ENCODE measurements at places on chromosomes 4 and X.
A peak's percentile ranks its signal among the peaks of the same experiment; 100 is the strongest.

- DNase-seq = no peak
These were observed 156.5 kb upstream of the DKK2 start for GRCh38 chr4:107192601-107193000.

GRCh38 chrX:107454302-107454701, 4.8 kb downstream of the FRMPD3 start:
- peak; percentile 56 for DNase-seq

DNA sequence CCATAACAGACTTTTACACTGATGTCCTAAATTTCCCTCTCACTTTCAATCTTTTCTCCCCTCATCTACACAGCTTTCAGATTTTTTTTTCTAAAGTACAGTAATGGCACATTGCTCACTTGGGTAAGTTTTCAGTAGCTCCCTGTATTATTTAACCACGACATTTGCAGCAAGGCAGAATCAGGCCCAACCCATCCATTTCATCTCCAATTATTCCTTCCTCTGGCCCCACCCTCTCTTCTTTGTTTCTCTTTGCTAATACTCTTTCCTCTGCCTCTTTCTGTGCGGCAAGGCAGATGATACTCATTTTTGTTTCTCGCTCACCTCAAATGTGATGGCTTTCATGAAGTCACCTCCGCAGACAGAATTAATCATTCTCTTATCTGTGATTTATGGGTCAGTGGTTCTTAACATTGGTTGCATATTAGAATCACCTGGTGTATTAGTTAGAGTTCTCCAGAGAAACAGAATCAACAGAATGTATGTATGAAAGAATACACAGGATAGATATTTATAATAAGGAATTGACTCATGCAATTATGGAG, 43.4 kb upstream of the GATB start:
- no peak for DNase-seq

DNA sequence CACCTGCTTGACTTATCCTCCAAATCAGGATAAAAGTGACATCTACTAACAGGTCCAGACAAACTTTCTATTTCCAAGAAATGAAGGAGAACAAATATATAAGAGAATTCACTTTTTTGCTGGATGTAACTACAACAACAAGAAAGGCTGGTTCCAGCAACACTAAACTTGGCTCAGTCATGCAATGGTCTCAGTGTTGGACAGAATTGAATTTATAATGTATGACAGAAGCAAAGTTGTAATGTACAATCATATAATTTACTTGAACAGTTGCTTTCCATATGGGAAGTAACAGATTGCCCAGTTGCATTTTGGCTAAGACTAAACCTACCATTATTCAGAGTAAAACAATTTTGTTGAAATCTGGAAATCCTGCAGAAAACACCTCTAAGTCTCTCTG, 183.3 kb upstream of the INTU start:
- no peak for DNase-seq

DNA sequence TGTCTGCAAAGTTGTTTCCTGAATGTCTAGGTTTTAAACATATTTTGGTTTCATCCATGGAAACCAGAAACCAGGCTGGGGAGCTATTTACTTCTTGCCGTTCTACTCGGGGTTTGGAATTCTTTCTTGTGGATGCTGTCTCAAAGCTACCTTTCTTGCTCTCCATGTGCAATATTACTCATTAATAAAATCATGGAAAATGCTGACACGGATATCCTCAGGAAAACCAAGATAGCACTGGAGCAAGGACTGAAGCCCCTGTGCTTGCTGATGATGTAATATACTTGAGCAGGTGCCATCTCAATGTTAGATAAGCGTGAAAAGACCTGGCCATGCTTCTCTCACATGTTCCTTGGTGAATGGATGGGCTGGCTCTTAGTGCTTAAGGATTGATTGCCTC, 41.5 kb upstream of the HPF1 start:
- DNase-seq = no peak

DNA sequence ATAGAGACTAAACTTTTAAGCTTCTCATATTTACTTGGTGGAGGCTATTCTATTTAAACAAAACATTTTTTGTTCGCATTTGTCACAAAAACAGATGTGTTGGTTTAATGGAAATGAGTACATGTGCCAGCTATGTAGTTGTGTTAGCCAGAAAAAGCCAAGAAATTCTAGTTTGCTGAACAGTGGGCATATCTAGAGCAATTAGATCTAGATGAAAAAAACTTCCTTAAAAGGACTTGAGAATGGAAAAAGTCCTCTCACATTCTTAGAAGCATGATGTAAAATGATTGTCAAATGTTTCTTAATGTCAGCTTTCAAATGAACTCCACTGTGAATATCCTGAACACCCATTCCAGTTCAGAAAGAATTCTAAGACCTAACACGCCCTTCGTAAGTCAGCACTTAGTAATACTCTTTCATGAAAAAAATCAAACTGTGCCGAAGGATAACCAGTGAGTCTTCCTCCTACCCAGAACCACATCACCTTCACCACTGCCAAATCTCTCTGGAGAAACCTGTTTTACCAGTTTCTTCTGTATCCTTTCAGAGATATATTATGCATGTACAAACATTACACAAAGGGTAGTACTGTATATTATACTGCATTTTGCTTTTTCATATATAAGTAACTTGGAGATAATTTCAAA, 28.2 kb downstream of the PHKA1 start:
- DNase-seq = no peak

- DNase-seq = peak; percentile 95
These were observed 274 bp upstream of the ERVMER34-1 start for GRCh38 chr4:52751487-52751911.

GRCh38 chr4:53121264-53121865, 244.5 kb downstream of the SCFD2 start:
- no peak for DNase-seq

DNA sequence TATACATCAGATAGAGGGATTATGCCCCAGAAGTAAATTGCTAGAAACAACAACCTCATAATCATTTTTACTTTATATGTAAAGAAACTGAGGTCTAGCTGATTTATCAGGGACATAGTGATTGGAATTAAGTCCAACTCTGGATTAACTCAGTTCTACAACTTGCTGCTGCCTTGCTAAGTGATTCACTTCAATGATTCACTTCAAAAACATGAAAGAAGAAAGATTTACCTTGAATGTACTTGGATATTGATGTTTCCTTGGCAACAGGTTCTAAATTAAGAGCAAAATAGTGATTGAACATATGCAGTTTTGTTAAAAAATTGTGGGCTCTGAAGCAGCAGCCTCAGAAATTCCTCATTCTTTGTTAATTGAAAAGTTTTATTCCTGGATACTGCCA, 99.8 kb upstream of the H2AZ1 start:
- no peak for DNase-seq

DNA sequence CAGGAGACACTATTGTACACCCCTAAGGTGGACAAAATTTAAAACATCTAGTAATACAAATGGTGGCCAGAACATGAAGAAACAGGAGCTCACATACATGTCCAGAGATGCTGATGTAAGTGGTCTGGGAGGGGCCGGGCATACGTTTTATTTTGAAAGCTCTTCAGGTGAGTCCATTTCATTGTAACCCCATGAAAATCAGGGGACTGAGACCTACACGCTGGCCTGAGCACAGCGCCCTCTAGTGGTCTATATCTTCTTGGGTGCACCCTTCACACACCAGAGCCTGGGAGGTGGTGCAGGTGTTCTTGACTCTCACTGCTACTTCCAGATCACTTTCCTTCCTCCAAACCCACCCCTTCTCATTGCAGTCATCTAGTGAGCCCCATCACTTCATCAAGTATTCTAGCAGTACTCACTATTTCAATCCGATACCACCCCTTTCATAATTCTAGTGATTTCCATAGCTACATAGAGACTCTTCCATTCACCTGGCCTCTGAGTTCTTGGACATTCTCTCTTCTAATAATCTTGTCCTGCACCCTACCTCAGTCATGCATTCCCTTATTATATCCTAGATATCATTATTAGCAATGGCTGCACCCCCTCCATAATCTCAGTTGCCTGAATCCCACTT, 4.3 kb upstream of the TLR6 start:
- DNase-seq = peak; percentile 89

- no peak for DNase-seq
These were observed 298.0 kb upstream of the FAT1 start for GRCh38 chr4:187021436-187022205.

DNA sequence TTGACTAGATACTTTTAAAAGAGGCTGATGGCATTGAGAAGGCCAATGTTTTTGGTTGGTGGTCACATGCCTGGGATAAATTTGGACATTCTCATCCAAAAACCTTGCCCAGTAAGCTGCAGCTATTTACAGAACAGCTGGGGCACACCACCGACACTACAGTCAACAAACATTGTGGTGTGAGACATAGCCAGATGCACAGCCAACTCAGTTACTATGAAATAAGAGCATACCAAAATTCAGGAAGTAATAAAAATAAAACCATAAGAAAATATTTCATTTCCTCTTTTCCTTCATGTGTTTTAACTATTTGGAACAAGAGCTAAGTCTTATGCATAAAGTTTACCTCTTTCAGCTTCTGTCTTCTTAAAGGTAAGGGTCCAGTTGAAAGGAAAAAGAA, 8.8 kb downstream of the PPM1K start:
- no peak for DNase-seq

DNA sequence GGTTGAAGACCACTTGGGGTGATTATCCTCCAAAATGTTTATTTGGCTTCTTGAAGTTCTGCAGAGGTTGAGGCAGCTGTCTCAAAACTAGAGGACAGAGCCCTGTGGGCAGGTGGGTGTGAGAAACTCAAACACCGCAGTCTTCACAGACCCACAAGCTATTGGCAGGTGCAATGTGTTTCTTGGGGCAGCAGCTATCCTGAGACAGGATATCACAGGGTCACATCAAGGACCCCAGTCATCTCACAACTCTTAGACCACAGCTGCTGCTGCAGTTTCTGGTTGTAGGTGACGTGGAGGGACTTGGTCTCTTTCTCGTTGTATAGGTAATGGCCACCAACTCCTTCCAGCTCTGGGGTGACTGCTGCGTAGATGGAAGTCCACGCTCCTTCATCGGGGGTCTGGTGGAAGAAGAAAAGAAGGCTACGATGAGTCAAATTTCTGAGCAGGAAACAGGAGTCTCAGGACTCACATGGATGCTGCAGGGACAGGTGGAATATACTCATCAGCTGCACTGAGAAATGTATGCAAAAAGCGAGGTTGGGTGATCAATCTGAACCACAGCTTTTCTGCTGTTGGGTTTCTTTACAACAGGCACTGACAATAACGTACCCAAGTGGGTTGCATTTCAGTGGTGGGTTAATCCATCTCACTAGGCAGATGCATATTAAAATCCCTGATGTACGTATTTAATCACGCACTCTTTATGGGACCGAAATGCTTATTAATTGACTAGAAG, 279.8 kb downstream of the DHRSX start:
- DNase-seq = no peak

DNA sequence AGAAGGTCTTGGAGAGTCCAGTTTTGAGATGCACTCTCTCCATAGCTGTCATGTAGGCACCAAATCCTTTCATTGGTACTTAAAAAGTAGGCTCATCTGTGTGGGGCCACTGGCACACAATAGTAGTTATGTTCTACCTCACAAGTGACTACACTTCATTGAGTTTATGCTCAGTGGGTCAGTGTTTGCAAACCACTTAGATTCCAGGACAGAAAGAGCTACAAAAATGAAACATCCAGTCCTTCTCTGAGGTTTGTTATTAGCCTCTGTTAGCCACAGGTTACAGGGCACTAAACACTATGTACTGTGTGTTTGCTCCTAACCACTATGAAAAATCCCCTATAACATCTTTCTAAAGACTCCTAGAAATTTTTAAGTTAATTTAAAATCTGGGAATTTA, 13.8 kb downstream of the RAB28 start:
- DNase-seq = no peak

GRCh38 chr4:17323554-17324385, 188.1 kb downstream of the QDPR start:
- no peak for DNase-seq

- no peak for DNase-seq
These were observed 216.1 kb upstream of the TLL1 start for GRCh38 chr4:165656829-165657490.

DNA sequence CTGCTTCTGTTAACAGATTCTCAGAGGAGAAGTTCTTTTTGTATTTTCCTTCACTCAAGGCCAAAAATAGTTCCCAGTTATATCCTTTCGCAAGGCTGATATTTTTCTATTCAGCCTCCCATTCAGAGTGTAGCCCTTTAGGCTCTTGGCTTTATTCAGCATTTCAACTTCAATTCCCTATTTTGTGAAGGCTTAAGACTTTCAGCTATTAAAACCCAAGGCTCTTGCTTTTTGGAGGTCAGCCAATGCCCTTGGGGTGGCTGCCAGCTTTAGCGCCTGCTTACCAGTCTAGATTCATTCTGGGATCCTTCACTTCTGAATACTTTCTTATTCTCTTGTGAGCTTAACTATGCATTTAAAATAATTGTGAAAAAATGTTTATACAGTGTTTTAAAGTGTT, 57.3 kb upstream of the ADGRA3 start:
- DNase-seq = no peak

- no peak for DNase-seq
These were observed 18.9 kb downstream of the TIFA start for GRCh38 chr4:112266823-112267222.

GRCh38 chrX:72269671-72270251, 7.3 kb downstream of the RPS4X start:
- no peak for DNase-seq

DNA sequence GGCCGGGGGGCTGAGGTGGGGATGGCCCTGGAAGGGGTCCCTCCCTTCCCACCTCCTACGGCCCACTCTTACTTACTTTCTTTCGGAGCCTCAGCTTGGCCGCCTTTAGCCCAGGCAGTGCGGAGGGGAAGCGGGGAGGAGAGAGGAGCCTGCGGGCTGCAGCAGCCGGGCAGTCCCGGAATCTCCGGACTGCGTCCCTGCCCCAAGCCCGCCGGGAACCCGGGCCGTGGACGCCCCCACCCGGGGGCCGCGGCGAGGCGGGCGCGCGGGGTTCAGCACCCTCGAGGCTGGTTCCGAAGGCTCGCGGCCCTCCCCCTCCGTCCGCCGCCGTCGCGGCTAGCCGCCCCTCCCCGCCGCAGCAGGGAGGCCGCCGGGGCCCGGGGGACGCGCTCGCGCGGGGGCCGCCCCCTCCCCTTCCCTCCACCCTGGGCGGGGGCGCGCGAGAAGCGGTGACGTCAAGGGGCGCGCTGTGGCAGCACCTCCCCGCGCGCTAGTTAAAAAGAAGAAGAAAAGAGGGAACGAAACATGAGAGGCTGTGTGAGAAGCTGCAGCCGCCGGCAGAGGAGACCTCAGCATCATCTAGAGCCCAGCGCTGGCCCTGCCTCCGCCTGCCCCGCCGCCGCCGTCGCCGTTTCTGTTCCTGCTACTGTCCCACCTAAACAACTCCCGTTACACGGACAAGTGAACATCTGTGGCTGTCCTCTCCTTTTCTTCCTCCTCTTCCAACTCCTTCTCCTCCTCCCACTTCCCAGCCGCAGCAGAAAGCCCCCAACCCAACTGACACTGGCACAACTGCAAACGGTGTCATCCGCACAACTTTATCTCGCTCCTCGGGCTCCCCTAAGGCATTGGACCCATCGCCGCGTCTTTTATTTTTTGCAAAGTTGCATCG, at the start of gene HHIP:
Gene HHIP (plus strand): TSS at position 526 of the 892 bp plus-strand sequence. CDS start 520 bp downstream, outside the sequence.
- DNase-seq = peak; percentile 83

DNA sequence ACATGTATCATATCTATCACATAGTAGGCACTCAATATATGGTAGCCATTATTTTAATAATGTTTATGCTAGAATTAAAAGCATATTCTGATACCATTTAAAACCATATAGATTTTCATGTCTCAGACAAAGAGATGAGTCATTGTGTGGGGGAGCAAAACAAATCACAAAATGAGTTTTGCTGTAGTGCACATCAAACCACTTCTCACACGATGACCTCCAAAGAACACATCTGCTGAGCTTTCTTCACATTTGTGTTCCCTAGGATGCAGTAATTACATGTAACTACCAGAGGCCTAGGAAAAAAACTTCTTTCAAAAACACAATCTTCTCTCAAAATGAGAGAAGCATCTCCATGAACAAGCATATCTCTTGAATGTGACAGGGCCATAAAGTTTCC, 56.1 kb upstream of the BRS3 start:
- no peak for DNase-seq

Measured in endodermal cell (in vitro differentiated cells).